Left lobe of liver (tissue), 2 donors: ENCODE measurements at places on chromosomes 11 and 22.

GRCh38 chr22:31248138-31248745, 36.1 kb downstream of the LIMK2 start:
- no peak for DNase-seq

- DNase-seq = no peak
These were observed 45.4 kb upstream of the SLC22A12 start for GRCh38 chr11:64545619-64546018.

DNA sequence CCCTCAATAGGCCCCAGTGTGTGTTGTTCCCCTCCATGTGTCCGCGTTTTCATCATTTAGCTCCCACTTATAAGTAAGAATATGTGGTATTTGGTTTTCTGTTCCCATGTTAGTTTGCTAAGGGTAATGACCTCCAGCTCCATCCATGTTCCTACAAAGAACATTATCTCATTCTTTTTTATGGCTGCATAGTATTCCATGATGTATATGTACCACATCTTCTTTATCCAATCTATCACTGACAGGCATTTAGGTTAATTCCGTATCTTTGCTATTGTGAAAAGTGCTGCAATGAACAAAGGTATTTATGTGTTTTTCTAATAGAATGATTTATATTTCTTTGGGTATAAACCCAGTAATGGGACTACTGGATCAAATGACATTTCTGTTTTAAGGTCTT, 42.1 kb downstream of the SLC36A4 start:
- no peak for DNase-seq

GRCh38 chr11:108863528-108863927, 198.7 kb downstream of the DDX10 start:
- DNase-seq = no peak

- no peak for DNase-seq
These were observed 22.8 kb downstream of the MYH9 start for GRCh38 chr22:36365020-36365411.

GRCh38 chr11:105720096-105720495, 110.2 kb downstream of the GRIA4 start:
- no peak for DNase-seq
